Stimulated activated naive CD4-positive, alpha-beta T cell (primary cell): ENCODE measurements at places on chromosomes 1 and 21.
A peak's percentile ranks its signal among the peaks of the same experiment; 100 is the strongest.

DNA sequence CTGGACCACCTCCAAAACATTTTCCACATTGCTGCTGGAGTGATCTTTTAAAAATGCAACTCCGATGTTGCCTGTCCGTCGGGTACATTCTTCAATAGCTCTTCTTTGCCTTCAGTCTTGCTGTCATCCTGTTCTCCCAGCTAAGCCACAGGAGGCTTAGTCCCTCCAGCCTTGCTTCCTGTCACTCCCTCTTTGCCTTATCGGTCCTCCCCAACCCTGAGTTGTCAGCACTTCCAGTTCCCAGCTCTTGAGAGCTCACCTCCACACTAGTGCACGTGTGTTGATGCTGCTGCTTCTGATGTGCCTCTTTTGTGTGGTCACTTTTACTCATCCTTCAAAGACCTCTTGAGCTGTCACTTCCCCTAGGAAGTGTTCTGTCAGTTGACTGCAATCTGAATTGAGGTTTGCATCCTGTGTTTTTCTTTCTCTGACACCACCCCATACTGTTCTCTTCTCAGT is 15.3 kb downstream of the UCK2 start:
- no peak for DNase-seq

- DNase-seq: no peak
These were observed 24.8 kb upstream of the SLC45A1 start for GRCh38 chr1:8293118-8293517.

GRCh38 chr1:1106510-1107221 is 9.2 kb downstream of the C1orf159 start:
- DNase-seq: no peak

DNA sequence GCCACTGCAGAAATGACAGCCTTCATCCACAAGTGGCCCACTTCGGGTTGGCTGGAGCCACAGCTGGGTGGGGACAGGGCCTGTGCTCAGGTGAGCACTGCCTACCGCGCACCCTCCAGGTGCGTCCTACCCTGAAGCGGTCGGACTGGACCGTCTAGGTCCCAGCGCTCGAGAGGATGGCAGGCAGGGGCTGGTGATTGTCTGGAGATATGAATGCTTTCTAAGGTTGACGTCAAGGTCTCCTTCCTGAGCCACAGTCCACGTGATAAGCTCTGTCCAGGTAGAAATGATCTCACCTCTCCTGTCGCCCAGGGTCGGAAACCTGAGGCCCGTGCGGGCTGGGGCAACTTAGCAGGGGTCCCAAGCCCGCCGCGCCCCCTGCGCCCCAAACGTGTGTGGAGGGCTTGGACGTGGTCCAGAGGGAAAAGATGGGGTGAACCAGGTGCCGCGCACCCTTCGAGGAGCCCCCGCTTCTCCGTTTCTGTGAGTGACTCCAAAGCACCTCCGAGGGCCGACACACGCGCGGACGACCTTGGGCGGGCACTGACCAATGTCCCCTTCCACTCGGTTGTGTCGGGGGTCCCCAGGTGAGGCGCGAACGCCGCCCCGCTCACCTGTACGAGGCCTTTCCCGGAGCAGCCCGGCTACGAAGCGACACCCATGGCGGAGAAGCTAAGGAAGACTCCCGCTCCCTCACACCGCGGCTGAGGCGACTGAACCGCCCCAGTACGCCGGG is 853 bp upstream of the DOP1B start:
- no peak for DNase-seq

DNA sequence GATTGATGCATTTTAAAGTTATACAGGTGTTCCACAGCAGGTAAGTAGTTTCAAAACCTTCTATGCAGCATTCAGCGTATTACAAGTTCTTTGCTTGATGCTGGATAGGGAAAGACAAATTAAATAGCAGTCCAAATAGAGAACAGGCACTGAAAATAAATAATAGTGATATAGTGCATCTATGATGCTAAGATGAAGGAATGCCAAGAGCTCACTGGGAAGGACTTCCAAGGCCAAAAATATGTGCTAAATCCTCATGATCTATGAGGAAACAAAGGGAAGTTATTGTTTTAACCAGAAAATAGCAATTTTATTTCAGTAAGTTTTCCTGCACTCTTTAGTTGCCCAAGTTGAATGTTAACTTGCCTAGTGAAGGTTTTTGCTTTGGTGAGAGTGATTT is 127.8 kb upstream of the GREM2 start:
- no peak for DNase-seq

- DNase-seq: peak; percentile 47
These were observed 2.1 kb downstream of the TAF12 start for GRCh38 chr1:28640766-28641165.

DNA sequence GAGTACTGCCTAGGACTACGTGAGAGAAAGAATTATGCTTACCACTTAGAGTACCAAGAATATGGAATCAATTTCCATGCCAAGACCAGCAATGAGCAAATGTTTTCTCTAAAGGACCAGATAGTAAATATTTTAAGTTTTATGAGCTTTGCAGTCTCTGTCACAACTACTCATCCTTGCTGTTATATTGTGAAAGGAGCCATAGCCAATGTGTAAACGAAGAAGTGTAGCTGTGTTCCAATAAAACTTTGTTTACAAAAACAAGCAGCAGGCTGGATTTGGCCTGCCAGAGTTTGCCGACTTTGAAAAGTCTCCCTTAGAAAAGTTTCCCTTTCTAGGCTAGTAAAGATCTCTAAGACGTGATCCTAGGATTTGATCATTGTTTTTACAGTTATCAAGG is 128.8 kb downstream of the PDE4B start:
- DNase-seq: no peak

GRCh38 chr1:31239653-31240241 is at the start of gene NKAIN1:
NKAIN1 (minus strand) TSS chr1:31239887; CDS start chr1:31239547, 340 bp downstream.
- no peak for DNase-seq

GRCh38 chr1:23619299-23620188 is 60.2 kb upstream of the ID3 start:
- peak; percentile 82 for DNase-seq

DNA sequence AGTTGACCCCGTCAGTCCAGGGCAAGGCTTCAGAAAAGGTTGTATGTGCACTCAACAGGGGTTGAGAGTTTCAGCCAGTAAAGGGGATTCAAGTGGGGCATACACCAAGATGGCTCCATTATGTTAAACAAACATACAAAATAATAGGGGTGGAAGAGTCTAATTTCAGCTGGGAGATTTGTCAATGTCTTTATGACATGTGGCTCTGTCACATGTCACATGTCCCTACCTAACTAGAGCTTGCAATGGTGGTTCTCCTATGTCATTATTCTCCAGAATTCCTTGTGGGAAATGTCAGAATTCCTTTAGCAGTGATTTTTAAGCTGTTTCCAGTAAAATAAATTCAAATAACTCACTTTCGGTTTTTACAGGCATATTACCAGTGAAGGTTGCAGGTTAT is 392.0 kb upstream of the ADGRL4 start:
- no peak for DNase-seq

GRCh38 chr1:218592688-218593087 is 247.6 kb downstream of the TGFB2 start:
- no peak for DNase-seq

- no peak for DNase-seq
These were observed 32.2 kb upstream of the CD1D start for GRCh38 chr1:158148468-158148867.

DNA sequence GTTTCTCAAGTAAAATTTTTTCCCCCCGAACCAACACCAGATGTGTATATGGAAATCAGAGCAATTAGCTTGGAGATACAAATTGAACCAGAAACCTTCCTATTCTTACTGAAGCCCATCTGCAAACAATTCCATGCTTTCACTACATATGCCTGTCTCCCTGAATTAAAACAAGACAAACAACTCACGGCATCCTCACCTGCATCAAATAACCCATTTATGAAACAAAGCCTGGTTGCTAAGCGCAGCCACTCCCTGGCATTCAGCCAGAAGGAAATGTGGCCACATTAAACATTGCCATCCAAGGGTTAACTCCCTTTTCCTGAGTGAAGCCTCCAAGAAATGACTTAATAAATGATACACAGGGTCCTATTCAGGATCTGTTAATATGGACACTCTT is 55.3 kb downstream of the APP start:
- DNase-seq: no peak

DNA sequence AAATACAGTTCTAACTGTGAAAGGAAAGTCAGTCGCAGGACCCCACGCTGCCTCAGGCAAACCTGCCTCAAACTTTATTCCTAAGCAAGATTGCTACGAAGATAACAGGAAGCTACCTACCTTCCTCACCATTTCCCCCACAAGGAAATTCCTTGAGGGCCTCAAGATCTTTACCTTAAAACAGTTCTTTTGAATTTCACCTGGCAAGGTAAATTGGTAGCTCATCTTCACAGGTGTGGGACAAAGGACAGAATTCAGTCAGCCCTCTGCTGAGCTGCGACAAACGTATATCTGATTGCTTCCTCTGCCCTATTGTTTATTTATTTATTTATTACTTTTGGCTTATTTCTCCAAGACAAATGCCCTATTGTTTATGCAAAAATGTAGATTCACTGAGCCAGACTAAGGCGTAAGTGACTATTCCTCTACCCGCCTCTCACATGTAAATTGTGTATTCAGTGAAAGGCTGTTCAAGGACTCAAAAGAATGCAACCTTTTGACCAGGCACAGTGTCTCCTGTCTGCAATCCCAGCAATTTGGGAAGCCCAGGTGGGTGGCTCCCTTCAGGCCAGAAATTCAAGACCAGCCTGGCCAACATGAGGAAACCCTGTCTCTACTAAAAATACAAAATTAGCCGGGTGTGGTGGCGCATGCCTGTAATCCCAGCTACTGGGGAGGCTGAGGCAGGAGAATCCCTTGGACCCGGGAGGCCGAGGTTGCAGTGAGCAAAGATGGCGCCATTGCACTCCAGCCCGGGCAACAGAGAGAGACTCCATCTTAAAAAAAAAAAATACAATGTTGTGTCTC is 17.3 kb upstream of the PKNOX1 start:
- DNase-seq: no peak

- DNase-seq: no peak
These were observed 17.1 kb upstream of the PROK1 start for GRCh38 chr1:110433803-110434202.

DNA sequence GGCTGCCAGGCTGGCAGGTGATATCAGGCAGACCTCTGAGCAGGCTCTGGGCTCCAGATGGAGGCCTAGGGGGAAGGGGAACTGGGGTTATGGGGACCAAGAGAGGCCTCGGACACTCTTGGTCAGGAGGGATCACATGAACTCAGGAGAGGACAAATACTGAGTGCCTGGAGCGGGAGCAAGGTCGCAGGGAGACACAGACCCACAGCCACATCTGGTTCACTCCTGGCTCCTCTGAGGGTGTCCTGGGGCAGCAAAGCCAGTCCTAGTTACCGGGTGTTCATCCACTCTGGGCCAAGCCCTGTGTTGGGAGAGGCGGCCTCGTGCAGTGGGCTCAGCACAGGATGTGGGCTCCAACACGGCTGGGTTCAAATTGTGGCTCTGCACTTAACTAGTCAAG is 239.0 kb downstream of the PTPRU start:
- no peak for DNase-seq

- no peak for DNase-seq
These were observed 19.5 kb downstream of the FTCD start for GRCh38 chr21:46135782-46136395.

DNA sequence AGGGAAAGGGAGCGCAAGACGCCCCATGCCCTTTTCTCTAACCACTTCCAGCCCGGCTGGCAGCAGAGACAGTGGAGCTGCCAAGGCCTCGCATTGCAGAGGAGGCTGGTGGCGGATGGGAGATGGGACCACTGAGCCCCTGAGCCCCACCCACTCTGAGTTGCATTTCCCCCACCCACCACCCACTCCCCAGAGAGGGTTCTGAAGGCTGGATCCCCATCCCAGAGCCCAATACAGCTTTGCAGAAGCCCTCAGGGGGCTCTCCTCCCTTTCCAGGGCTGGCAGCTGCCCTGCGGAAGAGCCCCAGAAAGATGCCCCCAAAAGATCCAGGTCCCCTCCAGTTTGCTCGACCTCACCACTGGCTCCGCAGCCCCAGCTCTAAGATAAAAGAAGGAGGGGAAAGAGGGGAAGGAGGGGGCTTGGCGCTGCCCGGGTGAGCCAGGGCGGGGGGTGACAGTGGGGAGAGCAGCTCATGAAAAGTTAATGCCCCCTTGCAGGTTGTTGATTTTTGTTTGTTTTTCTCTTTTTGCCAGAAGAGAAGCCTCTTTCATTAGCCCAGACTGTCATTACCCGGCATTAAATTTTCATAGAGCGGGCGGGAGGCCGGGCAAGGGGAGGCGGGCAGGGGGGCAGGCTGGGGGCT is 38.4 kb upstream of the CASZ1 start:
- no peak for DNase-seq

GRCh38 chr1:83769072-83769471 is 229.9 kb downstream of the TTLL7 start:
- no peak for DNase-seq

DNA sequence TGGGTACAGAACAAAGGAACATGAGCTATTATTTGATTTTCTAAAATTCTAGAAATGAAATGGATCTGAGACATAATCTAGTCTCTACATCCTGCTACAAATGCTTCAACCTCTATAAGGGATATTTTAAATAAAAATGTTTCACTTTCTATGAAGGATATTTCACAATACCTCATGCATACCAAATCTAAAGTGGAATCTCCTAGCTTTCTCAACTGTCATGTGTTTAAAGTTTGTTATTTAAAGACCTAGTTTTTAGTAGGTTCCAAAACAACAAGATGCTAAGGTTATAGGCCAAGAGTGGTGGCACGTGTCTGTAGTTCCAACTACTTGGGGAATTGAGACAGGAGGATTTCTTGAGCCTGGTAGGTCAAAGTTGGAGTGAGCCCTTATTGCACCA is 47.6 kb downstream of the KDM5B start:
- DNase-seq: no peak

- DNase-seq: no peak
These were observed 96.0 kb upstream of the BTG3 start for GRCh38 chr21:17708522-17709265.

DNA sequence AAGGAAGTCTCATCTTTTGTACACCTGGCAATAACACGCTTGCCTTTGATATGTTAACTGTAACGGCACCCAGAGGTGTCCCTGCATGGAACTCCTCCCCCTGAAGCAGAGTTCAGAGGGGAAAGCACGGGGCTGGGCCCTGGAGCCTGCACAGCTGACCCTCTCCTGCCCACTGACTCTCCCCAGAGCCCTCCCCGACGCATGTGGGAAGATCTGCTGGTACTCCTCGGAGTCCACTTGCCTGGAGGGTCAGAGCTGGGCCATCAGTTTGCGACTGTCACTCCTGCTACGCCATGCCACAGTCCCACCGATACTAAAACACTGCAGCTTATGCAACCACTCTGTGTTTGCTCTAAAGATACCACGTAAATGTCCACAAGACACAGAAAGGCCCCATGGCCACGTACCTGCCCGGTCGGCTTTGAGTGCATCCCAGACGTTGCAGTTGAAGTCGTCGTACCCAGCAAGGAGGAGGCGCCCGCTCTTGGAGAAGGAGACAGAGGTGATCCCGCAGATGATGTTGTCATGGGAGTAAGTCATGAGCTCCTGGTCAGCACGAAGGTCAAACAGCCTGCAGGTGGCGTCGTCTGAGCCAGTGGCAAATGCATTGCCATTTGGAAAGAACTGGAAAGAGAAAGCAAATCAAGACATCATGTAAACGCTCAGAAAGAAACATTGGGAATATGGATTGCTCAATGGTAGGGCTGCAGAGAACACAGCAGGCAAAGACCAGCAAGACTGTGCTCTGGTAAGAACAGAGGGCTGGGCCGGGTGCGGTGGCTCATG is 10.6 kb upstream of the NADK start:
- no peak for DNase-seq

- DNase-seq: no peak
These were observed 3.5 kb downstream of the DNAJC28 start for GRCh38 chr21:33487996-33488395.

- no peak for DNase-seq
These were observed 89.0 kb downstream of the TIAM1 start for GRCh38 chr21:31255036-31255435.

- no peak for DNase-seq
These were observed 223.3 kb upstream of the ZRANB2 start for GRCh38 chr1:71304125-71304524.

GRCh38 chr1:30718636-30719405 is 4.6 kb downstream of the MATN1 start:
- DNase-seq: peak; percentile 88
